Right lobe of liver (tissue), 6 donors: ENCODE measurements at places on chromosomes 5 and 9. TPM values are rescaled to one million over a fixed set of nuclear protein-coding genes. Genes with fewer than 3 reads are reported as not detected.
A peak's percentile ranks its signal among the peaks of the same experiment; 100 is the strongest.

GRXCR2 gene
- total RNA-seq: not detected

LCN9 gene
- not detected for total RNA-seq

GMCL2 gene
- total RNA-seq: not detected

LMX1B gene
- not detected for total RNA-seq

C1QTNF3 gene
- total RNA-seq: 3.6 TPM

SHB gene
- total RNA-seq: 12.0 TPM

WNK2 gene
- 1.0 TPM for total RNA-seq

SCGB3A2 gene
- not detected for total RNA-seq

CAMSAP1 gene
- 12.2 TPM for total RNA-seq

PCDHB11 gene
- total RNA-seq: 0.06 TPM

EMB gene
- total RNA-seq: 0.74 TPM

GPR21 gene
- 0.62 TPM for total RNA-seq

RASGRF2 gene
- 0.61 TPM for total RNA-seq

- DNase-seq: no peak
These were observed 57.0 kb downstream of the TRPC7 start for GRCh38 chr5:136308212-136308795.

DNA sequence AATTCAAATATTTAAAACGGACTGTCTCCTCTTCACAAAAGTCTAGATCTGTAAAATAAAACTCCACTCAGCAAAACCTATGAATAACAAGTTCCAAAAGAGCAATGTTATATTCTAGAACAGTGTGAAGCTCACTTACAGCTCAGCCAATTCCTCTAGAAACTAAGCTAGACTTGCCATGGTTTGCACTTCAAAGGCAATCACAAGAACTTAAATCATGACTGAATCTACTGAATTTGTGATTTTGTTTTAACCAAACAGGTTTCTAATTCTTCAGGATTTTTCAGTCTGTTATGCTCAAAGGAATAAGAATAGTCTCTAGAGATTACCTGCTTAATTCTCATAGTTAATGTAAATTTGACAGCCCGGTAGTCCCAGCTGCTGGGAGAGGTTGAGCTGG lies 1.4 kb upstream of the PKD2L2 start:
- DNase-seq: no peak

- no peak for DNase-seq
These were observed 12.8 kb downstream of the COL23A1 start for GRCh38 chr5:178577376-178577839.

GRCh38 chr5:14322437-14323187 lies 179.5 kb downstream of the TRIO start:
- DNase-seq: no peak

DNA sequence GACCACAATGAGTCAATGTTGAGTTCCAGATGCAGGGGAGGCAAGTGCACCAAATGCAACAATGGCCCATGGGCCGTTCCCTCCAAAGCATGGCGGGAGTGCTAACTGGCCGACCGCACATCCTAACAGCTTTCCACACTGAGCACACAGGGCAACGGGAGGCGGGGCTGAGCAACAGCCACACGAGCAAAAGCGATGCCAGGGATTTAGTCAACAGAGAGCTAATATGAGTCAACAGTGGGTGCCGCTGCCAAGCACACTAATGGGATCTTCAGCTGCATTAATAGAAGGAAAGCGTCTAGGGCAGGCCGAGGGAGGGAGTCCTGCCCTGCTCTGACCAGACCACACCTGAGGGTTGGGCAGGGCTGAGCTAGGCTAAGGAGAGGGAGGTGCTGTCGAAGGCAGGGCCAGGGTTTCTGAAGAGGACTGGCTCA lies 4.6 kb downstream of the EPB41L4B start:
- DNase-seq: peak; percentile 93

GRCh38 chr5:59725392-59725767 lies 168.1 kb downstream of the PDE4D start:
- no peak for DNase-seq

DNA sequence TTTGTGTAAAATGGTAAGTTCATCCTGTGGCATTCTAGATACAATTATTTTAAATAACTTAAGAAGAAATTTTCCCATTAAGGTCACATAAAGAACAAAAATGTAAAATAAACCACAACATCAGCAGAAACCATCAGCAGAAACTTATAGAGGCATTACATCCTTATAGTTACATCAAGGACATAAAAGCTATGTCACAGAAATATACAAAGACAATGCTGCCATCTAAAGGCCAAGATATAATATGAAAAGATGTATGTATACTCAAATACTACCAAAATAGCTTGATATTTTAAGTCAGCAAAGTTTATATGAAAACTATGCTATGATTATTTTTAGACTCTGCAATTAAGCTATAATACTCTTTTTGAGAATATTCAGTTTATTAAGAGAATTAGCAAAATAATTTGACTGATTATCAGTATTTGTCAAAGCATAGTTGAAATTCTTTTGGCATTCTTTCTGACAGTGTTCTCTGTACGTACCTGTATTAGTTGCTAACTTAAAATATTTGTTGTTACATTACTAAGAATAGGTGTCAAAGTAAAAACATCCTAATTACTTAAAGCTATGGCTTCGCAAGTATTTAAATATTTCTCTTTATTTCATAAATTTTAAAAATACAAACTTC lies 36.2 kb downstream of the FBXL17 start:
- no peak for DNase-seq

GRCh38 chr5:73663161-73663859 lies 37.3 kb downstream of the ARHGEF28 start:
- no peak for DNase-seq

- DNase-seq: no peak
These were observed 80.6 kb upstream of the ZNF366 start for GRCh38 chr5:72587661-72588308.

DNA sequence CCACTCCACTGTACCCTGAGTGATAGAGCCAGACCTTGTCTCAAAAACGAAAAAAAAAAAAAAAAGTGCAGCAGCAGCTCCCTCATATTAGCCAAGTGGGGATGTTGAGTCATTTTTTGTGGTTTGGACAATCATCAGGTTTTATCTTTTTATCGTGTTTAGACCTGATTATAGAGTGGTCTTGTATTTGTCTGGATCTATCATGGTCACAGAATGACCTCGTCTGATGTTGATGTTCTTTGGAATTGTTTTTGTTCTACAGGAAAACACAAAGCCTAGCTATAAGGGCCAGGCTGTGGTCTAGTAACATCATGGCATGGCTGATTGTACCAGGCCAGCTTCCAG lies 1.6 kb upstream of the FBXW11 start:
- DNase-seq: no peak

- no peak for DNase-seq
These were observed 88.6 kb downstream of the SLC28A3 start for GRCh38 chr9:84251921-84252320.

DNA sequence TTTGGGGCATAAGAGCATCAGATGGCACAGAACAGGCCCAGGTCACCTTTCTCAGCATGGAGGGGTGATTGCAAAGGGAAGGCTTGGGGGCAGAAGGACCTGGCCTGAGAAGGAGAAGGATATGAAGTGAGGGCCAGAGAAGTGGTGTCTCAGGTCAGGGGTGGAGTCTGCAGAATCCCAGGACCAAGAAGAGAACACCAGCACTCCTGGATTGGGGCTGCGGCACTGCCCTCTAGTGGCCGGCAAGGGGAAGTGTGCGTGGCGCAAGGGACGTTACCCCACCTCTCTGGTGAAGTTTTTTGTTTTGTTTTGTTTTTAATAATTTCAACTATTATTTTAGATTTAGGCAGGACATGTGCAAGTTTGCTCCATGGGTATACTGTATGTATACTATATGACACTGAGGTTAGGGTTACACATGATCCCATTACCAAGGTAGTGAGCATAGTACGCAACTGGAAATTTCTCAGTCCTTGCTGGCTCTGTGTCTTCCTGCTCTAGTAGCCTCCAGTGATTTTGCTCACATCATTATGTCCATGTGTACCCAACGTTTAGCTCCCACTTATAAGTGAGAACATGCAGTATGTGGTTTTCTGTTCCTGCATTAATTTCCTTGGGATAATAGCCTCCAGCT lies 1548.6 kb downstream of the EFNA5 start:
- no peak for DNase-seq

DNA sequence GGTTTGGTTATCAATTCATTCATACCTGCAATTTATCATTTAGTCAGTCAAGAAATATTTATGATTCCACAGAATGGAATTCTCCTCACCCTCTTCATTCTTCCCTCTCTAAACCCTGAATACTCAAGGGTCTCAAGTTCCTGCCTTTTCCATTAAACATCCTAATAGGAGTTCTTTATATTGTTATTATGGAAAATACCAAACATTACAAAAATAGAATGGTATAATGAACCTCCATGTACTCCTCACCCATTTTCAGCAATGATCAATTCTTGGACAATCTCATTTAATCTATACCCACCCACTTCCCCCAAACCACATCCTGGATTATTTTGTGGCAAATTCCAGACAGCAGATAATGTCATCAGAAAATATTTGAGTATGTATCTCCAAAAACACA lies 74.5 kb downstream of the ADAMTS12 start:
- no peak for DNase-seq

DNA sequence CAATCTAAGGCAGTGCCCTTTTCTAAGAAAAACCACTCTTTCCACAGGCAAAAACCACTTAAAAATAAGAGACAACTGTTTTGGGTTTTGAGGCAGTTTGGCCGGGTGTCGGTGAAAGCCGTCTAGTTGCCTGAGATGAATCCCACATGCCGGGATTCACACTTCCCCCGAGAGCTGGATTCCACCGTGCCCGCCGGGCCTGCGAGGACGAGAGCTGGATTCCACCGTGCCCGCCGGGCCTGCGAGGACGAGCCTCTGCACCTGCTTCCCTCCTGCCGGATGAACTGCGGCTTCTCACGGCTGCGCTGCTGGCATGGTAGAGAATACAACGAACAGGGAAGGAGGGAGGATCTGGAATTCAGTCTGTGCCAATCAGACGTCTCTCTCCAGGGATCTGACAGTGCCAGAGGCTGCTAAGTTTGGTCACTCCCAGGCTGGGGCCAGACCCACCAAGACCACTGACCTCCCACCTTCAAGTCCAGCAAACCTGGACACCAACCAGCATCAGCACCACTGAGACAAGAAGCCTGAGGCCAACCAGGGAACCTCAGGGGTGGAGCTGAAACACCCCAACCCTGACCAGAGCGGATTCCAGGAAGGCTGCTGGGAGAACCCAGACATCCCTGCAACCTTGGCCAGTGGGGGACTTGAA lies 23.0 kb downstream of the VAV2 start:
- peak; percentile 16 for DNase-seq

- DNase-seq: no peak
These were observed 876.8 kb upstream of the WWC1 start for GRCh38 chr5:167414611-167415010.

GRCh38 chr9:36967997-36968396 lies 66.1 kb downstream of the PAX5 start:
- peak; percentile 26 for DNase-seq

DNA sequence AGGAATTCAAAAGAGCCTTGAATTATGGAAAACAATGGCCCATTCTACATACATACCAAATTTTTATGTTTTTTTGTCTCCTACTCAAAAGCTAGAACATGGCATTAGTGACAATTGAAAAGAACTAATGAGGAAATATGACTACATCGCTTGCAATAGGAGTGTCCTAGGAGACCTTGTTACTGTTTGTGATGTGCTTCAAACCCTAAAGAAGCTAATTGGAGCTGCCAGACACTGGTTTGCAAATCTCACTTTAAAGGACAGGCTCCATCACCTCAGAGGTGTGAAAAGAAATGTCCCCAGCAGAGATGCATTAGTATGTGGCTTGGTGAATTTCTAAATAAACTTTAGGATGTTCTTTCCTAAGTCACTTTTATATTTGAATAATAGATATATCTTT lies 354.2 kb upstream of the EFNA5 start:
- DNase-seq: no peak

- DNase-seq: no peak
These were observed 131.3 kb upstream of the ABCA1 start for GRCh38 chr9:105059252-105059651.

DNA sequence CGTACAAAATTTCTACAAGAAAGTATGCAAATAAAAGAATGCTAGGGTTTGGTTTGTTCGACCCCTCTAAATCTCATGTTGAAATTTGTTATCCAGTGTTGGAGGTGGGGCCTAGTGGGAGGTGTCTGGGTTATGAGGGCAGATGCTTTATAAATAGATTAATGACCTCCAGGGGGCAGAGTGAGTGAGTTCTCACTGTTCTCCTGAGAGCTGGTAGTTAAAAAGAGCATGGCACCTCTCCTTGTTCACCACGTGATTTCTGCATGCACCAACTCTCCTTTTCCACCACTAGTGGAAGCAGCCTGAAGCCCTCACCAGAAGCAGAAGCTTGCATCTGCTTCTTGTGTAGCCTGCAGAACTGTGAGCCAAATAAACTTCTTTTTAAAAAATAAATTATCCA lies 50.4 kb upstream of the FAM170A start:
- DNase-seq: no peak
